Motor neuron (in vitro differentiated cells): ENCODE measurements at places on chromosomes 3 and 15. TPM values are rescaled to one million over a fixed set of nuclear protein-coding genes. Genes with fewer than 3 reads are reported as not detected.

The TRIM42 gene
- 0.16 TPM in 1 of 2 replicates, not detected in the other for total RNA-seq

The ABTB1 gene
- 3.1 and 9.2 TPM in 2 replicates for total RNA-seq

GRCh38 chr3:154818676-154819255 lies 261.4 kb upstream of the MME start:
- no peak for ATAC-seq

DNA sequence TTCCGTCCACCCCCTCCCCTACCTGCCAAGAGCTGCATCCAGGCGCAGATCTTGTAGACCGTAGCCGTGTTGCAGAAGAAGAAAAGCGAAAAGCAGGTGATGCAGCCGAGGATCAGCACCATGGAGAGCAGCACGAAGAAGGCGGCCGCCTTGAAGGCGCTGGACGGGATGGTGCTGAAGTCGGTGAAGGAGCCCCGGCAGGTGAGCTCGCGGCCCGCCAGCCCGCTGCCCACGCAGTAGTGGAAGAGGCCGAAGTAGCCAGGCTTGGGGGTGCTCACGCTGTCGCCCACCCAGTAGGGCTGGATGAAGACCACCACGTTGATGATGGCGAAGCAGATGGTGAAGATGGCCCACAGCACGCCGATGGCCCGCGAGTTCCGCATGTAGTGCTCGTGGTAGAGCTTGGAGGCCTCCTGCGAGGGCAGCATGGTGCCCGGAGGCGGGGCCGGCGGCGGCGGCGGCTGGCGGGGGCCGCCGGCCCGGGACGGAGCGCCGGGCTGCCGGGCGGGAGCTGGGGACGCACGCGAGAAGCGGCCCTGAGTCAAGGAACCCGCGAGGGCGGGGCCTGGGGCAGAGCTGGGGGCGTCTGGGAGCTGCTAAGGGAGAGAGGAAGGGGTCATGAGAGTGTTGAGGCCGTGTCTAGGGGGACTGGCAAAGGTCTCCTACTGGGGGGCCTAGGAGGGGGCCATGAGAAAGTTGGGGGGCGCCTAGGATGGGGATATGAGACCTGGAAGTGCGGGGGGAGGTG lies 1.2 kb downstream of the LHFPL4 start:
- peak; percentile 57 for ATAC-seq

DNA sequence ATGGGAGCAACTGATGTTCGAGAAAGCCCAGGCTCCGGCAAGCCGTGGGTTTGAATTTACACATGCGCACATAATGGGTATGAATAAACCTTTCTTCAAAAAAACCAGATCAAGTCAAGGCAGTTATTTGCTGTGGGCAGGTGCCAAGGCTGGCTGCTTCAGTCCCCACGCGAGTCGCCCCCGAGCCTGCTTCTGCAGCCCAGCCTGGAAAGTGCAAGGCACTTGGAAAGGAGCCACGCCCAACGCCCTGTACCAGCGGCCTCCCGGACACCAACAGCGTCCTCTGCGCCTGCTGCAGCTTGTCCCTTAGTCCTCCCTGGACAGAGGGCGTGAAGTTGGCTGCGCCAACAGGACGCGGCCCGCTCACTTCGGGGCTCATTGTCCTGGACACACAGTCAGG lies 68.9 kb downstream of the KLF15 start:
- ATAC-seq, result no peak

GRCh38 chr3:176275113-176275512 lies 922.2 kb downstream of the TBL1XR1 start:
- ATAC-seq, result no peak

DNA sequence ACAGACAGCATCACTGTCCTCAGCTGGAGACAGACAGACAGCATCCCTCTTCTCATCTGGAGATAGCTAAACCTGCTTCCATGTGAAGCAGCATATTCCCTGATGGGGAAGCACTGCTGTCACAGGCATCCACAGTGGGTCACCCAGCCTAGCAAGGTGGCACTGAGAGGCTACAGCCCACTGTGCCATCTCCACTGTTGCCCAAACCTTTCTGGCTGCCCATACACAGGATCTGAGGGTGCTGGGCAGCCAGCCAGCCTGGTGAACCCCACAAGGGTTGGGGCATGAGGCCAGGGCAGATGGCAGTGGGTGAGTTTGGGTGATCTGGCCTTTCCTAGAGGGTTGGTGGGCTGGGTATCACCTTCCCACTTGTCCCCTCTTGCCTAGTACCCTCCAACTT lies 11.7 kb downstream of the CHST13 start:
- no peak for ATAC-seq
